ENCODE measurements at places on chromosomes 5 and 9. TPM values are rescaled to one million over a fixed set of nuclear protein-coding genes. Genes with fewer than 3 reads are reported as not detected.
A peak's percentile ranks its signal among the peaks of the same experiment; 100 is the strongest.

Gene KIF24
- total RNA-seq, result 1.2 TPM

GRCh38 chr5:57858905-57859304 lies 376.3 kb upstream of the ACTBL2 start:
- DNase-seq, result no peak

DNA sequence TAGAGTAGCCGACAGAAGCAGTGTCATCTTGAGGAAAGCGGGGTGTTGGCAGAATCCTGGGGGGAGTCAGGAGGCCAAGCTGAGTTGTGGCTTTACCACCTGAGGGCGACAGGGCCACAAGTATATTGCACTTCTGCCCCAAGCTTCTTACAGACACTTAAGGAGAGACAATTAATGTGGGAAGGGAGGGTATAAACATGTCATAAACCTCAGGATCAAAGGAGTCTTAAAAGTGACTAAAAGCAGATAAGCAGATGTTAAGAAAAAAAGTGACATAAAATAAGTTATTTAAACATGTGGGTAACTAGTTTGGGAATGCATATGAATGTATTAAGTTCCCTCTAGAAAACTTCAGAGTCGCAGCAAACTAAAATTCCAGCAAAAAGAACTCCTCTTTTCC lies 63.9 kb downstream of the ERAP1 start:
- no peak for DNase-seq

GRCh38 chr5:174617285-174617684 lies 107.1 kb upstream of the MSX2 start:
- no peak for DNase-seq

DNA sequence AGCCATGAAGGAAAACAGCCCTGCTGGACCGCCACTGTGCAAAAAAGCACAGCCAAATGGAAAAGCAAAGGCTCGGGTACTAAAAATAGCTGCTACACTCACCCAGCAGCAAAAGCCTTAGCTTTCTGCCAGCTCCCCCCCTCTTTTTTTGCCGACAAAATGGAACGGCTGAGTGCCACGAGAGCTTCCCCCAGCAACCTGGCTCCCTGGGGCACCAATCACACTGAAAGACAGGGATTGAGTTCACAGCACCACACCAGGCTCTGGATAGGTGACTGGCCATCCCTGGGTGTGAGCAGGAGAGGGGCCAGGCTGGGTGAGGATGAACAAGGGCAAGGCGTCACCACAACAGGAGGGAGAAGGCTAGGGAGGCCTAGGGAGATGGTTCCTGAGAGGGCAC lies 66.7 kb downstream of the SIL1 start:
- no peak for DNase-seq

- DNase-seq, result no peak
Observed at GRCh38 chr9:87112656-87113055, 165.3 kb upstream of the GAS1 start.

GRCh38 chr9:135156525-135157510 lies 69.3 kb downstream of the OLFM1 start:
- DNase-seq, result no peak

- DNase-seq, result no peak
Observed at GRCh38 chr5:2147504-2148311, 265.0 kb upstream of the IRX4 start.

DNA sequence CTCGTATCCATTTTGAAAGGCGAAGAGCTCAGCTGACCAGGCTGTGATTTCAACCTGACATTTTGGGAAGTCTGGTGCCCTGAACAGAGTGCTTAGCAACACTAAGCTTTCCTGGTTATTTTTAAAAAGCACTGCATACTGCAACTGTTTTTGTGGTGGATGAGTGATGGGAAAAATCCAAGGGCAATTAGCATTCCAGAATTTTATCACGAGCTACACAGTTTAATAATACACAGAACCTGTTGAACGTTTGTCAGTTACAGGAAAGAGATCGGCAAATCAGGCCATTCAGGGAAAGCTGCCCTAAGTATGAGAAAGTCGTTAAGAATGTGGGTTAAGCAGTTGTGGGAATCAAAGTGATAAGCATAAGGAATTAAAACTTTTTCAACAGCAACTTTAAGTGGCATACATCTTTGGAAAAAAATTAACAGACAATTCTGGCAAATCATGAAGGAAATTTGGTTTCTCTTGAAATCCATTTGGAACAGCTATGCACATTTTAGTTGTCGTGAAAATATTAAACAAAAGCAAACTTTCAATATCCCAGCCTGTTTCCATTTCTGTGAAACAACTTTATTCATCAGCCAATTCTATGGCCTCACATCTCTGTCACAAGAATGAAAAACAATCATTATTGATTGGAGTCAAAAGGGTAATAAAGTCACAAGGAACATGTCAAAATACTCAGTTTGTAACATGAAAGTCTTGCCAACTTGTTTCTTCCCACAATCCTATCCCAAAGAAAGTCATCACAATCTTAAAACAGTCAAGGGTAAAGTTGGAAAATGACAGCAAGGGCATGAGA lies 25.7 kb downstream of the PUM3 start:
- peak; percentile 34 for DNase-seq

DNA sequence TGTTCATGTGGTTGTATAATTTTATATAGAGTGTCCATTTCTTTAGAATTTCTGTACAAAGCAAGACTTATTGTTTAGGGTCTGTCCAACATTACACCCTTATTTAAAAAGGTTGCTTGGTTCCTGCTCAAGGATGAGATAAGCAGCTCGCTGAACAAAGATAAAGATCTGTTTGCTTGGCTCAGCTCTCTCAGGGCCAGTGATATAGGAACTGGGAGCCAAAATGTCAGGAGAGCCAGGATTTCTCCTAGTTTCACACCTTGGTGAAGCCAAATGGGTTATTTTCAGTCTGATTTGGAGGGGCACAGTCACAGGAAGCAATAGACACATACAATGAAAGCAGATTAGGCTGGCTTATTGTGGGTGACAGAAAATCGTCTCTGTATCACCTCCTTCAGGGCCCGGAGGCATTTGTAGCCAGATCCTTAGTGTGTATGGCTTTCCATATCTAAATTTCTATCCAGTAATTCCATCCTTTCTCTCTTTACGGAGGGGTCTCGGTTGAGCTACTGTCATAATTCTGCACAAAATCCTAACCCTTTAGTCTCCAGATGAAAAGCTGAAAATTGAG lies 396.4 kb downstream of the TMEM232 start:
- no peak for DNase-seq
